ENCODE measurements at places on chromosomes 12 and 14. TPM values are rescaled to one million over a fixed set of nuclear protein-coding genes. Genes with fewer than 3 reads are reported as not detected.

The STK38L gene
- 14.5 TPM for total RNA-seq

GRCh38 chr12:120515496-120515895 is 13.5 kb downstream of the COQ5 start:
- H3K36me3 ChIP-seq = peaks cover 5% of the 10 kb centered on the region
- no peaks in the 10 kb centered on the region for H3K4me1 ChIP-seq
- no peak overlapping the region for H3K4me3 ChIP-seq
- H3K27me3 ChIP-seq = no peaks in the 10 kb centered on the region

DNA sequence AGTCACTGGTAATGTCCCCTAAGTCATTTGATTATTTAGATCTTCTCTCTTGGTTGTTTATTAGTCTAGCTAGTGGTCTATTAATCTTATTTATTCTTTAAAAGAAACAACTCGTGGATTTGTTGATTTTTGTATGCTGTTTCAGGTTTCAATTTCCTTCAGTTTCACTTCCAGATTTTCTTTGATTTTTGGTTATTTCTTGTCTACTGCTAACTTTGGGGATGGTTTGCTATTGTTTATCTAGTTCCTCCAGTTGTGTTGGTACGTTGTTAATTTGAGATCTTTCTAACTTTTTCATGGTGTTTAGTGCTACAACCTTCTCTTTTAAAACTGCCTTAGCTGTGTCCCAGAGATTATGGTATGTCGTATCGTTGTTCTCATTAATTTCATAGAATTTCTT is 18.5 kb upstream of the CD69 start:
- no peaks in the 10 kb centered on the region for H3K36me3 ChIP-seq
- no peak overlapping the region for H3K4me3 ChIP-seq
- peaks cover 23% of the 10 kb centered on the region for H3K4me1 ChIP-seq
- H3K27me3 ChIP-seq = no peaks in the 10 kb centered on the region
- DNase-seq = no peak
- H3K27ac ChIP-seq = no peak overlapping the region

GRCh38 chr14:24434036-24434435 is 4.3 kb downstream of the KHNYN start:
- no peak overlapping the region for H3K4me3 ChIP-seq
- DNase-seq = no peak
- peaks cover 48% of the 10 kb centered on the region for H3K4me1 ChIP-seq
- H3K27ac ChIP-seq = no peak overlapping the region

DNA sequence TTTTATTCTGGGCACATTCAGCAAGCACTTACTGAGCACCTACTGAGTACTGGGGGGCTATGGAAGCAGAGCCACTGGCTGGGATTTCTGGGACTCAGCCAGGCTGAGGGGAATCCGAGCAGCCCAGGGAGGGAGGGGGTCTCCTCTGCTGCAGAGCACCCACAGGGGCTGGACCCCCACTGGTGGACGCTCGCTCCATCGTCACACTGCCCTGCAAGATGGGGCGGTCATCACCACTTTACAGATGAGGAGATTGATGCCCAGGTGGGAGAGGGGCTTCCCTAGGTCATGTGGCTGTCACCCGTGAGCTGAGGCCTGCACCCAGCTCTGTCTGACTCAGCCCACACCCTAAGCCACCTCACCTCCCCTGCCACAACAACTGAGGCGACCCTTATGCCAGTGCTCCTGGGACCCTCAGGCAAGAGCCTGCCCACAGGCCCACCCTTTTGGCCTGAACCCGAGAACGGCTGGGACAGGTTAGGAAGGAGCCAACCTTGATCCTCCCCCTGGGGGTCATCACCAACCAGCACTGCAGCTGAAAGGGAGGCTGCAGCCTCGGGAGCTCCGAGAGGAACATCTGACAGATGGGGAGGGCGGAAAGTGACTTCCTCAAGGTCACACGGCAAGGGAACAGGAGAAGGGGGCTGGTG is 74.4 kb downstream of the SERPINA3 start:
- no peaks in the 10 kb centered on the region for H3K36me3 ChIP-seq
- H3K4me1 ChIP-seq = peaks cover 3% of the 10 kb centered on the region
- peaks cover 9% of the 10 kb centered on the region for H3K27me3 ChIP-seq
- DNase-seq = no peak
- no peak overlapping the region for H3K27ac ChIP-seq

The ALG10 gene
- 15.2 TPM for total RNA-seq

GRCh38 chr14:95071649-95072280 is 85.6 kb downstream of the DICER1 start:
- H3K27me3 ChIP-seq = peaks cover 5% of the 10 kb centered on the region
- no peaks in the 10 kb centered on the region for H3K4me1 ChIP-seq
- no peak overlapping the region for H3K27ac ChIP-seq
- DNase-seq = no peak
- no peak overlapping the region for H3K4me3 ChIP-seq

The WIF1 gene
- not detected for total RNA-seq

DNA sequence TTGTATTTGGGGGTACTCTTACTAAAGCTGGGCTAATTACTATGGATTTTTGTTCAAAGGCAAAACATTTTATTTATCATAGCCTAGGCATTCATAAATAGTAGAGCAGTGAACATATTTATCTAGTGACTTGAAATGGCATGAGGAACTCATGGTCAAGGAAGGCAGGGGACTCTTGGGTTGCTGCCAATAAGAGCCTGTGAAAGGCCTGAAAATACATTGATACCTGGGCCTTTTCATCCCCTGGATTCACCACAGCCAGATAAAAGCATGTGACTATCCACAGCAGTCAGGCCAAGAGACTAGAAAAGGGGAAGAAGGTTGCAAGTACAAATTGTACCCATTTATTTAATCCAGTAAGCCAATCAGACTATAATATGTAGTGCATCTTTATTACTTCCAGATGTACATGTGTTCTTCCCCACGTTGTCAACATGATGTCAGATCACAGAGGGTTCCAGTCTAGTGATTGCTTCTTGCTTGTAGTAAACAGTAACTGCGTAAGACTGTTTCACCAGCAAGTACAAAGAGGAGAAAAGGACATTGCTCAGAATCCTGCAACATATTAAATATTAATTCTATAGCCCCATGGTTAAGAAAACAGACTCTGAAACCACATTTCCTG is 409.7 kb downstream of the NOVA1 start:
- H3K27me3 ChIP-seq = no peaks in the 10 kb centered on the region
- H3K27ac ChIP-seq = no peak overlapping the region
- H3K4me3 ChIP-seq = no peak overlapping the region
- DNase-seq = no peak

The GLT8D2 gene
- 0.33 TPM for total RNA-seq

The SCYL2 gene
- 43.5 TPM for total RNA-seq

GRCh38 chr12:62866451-62867082 is 68.4 kb downstream of the PPM1H start:
- H3K4me1 ChIP-seq = no peaks in the 10 kb centered on the region
- no peaks in the 10 kb centered on the region for H3K36me3 ChIP-seq
- peaks cover 24% of the 10 kb centered on the region for H3K27me3 ChIP-seq
- no peak overlapping the region for H3K4me3 ChIP-seq
- no peak for DNase-seq
- H3K27ac ChIP-seq = no peak overlapping the region

The ZBTB39 gene
- total RNA-seq = 8.1 TPM

The CARMIL3 gene
- 0.10 TPM for total RNA-seq

- no peak overlapping the region for H3K4me3 ChIP-seq
- H3K27me3 ChIP-seq = peaks cover 6% of the 10 kb centered on the region
- H3K4me1 ChIP-seq = no peaks in the 10 kb centered on the region
Measured at GRCh38 chr12:28156804-28157203, 33.5 kb upstream of the CCDC91 start.

- peaks cover 14% of the 10 kb centered on the region for H3K4me1 ChIP-seq
- H3K27ac ChIP-seq = no peak overlapping the region
- peaks cover 36% of the 10 kb centered on the region for H3K27me3 ChIP-seq
- no peak overlapping the region for H3K4me3 ChIP-seq
- no peak for DNase-seq
- peaks cover 5% of the 10 kb centered on the region for H3K36me3 ChIP-seq
Measured at GRCh38 chr12:32894566-32894965, 2.0 kb downstream of the PKP2 start.

DNA sequence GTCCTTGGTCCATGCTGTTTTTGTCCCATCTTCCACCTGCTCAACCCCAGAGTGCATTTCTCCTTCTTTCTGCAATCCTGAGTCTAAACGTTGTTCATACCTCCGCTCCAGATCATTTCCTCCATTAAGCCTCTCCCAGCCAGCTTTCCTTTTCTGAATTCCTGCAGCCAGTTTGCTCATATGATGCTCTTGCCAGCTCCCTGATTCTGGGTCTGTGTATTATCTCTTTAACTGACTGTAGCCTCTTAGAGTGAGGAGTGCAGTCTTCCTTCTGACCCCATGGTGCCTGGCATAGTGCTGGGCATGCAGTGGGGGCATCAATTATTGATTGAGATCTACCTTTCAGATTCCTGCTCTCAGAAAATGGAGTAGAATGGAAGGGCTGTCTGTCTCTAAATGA is 11.5 kb upstream of the TBPL2 start:
- no peak for DNase-seq
- H3K27ac ChIP-seq = no peak overlapping the region
- H3K4me3 ChIP-seq = no peak overlapping the region
- H3K27me3 ChIP-seq = peaks cover 9% of the 10 kb centered on the region
- no peaks in the 10 kb centered on the region for H3K4me1 ChIP-seq
- H3K36me3 ChIP-seq = no peaks in the 10 kb centered on the region

DNA sequence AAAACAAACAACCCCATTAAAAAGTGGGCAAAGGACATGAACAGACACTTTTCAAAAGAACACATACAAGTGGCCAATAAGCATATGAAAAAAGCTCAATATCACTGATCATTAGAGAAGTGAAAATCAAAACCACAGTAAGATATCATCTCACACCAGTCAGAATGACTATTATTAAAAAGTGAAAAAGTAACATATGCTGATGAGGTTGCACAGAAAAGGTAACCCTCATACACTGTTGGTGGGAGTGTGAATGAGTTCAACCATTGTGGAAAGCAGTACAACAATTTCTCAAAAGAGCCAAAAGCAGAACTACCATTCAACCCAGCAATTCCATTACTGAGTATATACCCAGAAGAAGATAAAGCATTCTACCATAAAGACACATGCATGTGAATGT is 18.2 kb downstream of the PDE6H start:
- no peak for DNase-seq
- no peak overlapping the region for H3K4me3 ChIP-seq
- peaks cover 6% of the 10 kb centered on the region for H3K4me1 ChIP-seq
- H3K36me3 ChIP-seq = no peaks in the 10 kb centered on the region
- H3K27me3 ChIP-seq = peaks cover 6% of the 10 kb centered on the region

DNA sequence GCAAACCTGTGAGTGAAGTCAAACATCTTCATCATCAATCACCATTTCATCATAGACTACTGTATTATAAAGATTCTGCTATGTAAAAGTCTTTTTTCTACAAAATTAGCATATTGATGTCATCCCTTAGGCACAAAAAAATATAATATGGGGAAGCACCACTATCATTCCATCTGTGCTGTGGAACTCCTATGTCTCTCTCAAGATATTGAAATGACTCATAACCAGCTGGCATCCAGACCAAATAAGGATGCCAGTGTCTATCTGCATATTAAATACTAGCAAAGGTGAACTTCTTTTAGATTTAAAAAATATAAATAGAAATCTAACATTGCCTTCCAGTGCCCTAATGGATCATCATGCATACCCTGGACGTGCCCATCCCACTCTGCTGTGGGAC is 17.9 kb upstream of the DCAF5 start:
- no peak for DNase-seq
- no peak overlapping the region for H3K27ac ChIP-seq
- no peak overlapping the region for H3K4me3 ChIP-seq
- H3K4me1 ChIP-seq = no peaks in the 10 kb centered on the region
- H3K36me3 ChIP-seq = no peaks in the 10 kb centered on the region
- peaks cover 9% of the 10 kb centered on the region for H3K27me3 ChIP-seq

The TTLL5 gene
- total RNA-seq = 32.1 TPM

Data from natural killer cell treated with Interleukin-12 subunit alpha and Interleukin-12 subunit beta and Interleukin-15 and Interleukin-18, amount 100 ng/mL, for 72 hours (primary cell).